ENCODE measurements at places on chromosomes 2 and 18. TPM values are rescaled to one million over a fixed set of nuclear protein-coding genes. Genes with fewer than 3 reads are reported as not detected.

DNA sequence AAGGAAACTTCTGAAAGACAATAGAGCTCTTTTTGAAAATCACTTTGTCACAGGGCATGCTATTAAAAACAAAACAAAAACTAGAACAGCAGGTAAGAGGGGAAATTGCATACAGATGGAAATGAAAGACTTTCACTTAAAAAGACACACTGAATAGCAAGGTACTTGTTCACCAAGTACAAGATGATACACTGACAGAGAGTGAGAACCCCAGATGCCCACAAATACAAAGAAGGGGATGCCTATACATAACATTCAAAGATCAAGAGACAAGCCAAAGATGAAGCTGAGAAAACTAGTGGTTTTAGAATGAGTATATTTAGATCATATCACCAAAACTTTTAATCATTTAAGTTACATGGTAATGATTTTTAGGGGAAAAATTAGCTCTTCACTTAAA is 60.7 kb downstream of the ASXL2 start:
- DNase-seq = no peak

DNA sequence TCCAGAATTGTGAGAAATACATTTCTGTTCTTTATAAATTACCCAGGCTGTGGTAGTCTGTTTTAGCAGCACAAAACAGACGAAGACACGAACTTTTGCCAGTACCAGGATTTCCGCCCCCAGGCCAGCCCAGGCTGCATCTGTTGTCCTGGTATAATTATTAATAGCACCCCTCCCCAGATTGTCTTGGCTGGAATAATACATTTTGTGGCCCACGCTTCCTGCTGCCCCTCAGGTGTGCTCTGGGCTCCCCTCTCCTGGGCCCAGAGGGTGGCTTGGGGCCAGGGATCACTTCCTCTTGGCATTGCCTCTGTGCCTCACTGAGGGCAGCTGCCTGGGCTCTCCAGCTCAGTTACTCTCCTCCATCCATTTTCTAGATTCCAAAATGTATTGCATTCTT is 102.1 kb upstream of the HS6ST1 start:
- no peak for DNase-seq

- DNase-seq = no peak
Observed at GRCh38 chr2:199144036-199144435, 313.7 kb downstream of the SATB2 start.

DNA sequence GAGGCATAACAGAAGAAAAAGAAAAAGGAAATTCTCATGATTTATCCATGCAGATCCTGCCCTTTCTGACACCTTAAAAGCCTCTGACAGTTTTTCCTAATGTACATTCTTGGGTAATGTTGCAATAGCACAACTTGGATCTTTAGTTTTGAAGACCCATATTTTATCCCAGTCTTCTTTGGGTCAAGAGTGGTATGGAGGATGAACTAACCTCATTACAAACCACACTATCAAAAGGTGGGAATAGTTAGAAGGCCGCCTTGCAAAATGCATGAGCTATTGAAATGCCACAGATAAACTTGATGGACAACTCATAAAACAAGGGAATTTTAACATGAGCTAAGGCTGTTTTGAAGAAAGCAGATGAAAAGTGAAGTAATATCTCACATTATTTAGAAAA is 1479.8 kb upstream of the ACVR2A start:
- no peak for DNase-seq

AFTPH gene
- 13.3 TPM for total RNA-seq

DES gene
- 1.3 TPM for total RNA-seq
